Mesenchymal stem cell (in vitro differentiated cells and primary cell): ENCODE measurements at places on chromosomes 4 and X.

- DNase-seq: no peak
Observed at GRCh38 chrX:10557166-10557565, 63.2 kb downstream of the MID1 start.

DNA sequence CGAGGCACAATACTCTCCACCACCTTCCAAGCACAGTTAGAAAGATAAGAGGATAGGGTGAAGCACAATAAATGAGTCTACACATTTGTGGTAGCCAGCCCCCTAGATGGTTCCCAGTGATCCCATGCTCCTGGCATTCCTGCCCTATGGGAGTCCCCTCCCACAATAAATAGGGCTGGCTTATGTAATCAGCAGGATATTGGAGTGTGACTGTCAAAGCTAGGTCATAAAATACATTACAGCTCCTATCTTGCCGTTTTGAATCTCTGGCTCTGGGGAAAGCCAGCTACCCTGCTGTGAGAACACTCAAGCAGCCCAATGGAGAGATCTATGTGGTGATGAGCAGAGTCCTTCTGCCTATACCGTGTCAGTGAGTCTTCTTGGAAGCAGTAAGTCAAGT, 198.7 kb upstream of the NOCT start:
- DNase-seq: no peak

- no peak for DNase-seq
Observed at GRCh38 chr4:173461170-173461569, 62.3 kb upstream of the SCRG1 start.

GRCh38 chr4:54575919-54576318, 81.8 kb upstream of the KIT start:
- DNase-seq: no peak

DNA sequence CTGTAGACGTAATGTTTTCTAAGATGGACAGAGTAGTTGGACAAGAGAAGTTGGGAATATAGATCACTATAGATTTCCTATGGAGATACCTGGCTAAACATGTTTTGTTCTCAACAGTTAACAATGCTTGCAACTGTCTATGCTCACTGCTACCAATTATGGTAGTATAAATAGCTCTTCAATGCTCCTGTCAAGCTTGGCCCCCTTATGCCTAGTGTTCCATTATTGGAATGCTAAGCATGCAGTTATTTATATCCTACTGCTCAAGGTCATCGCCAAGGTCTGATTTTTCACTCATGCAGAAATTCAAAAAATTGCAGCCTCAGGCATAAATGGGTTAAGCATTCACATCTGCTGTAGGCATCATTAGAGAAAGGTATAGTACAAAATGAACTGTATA, 519.0 kb downstream of the IL15 start:
- no peak for DNase-seq

DNA sequence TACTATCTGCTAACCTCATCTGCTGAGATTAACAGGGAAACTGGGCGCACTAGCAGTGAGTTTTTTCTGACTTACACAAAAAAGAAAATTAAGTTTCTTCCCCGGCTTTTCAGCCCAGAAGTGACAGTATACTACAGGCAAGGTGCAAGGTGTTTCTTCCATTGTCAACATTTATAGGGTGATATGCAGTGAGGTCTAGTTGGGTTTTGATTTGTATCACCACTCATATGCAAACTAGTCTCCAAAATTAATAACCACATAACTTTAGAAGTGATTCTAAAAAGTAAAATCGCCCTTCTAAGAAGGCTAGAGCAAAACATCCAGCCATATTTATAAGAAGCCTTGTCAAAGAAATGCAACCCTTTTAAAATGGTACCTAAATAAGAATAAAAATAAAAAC, 640.1 kb downstream of the ARAP2 start:
- DNase-seq: no peak

- DNase-seq: peak; percentile 34
Observed at GRCh38 chr4:60913002-60913401, 287.1 kb upstream of the ADGRL3 start.

- DNase-seq: peak; percentile 0
Observed at GRCh38 chrX:114841051-114841450, 176.4 kb downstream of the IL13RA2 start.

DNA sequence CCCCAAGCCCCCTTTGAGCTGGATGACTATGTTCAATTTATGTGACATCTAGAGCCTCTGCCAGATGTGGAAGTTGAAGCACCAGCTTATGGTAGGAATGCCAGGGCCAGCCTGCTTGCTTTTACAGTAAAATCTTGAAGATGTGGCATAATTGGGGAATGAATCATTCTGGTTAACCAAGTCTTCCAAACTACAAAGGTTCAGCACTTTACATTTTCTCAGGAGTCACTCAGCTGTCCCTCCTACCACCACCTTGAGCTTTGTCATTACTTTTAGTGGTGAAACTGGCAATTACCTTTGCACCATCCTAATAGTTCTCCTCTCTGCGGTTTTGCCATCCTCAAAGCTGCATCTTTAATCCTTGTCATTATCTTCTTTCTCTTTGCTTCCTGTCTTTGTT, 172.2 kb downstream of the HS6ST2 start:
- peak; percentile 11 for DNase-seq

- DNase-seq: no peak
Observed at GRCh38 chrX:29762006-29762405, 453.4 kb upstream of the MAGEB2 start.

- no peak for DNase-seq
Observed at GRCh38 chr4:3341760-3342159, 48.9 kb downstream of the RGS12 start.

DNA sequence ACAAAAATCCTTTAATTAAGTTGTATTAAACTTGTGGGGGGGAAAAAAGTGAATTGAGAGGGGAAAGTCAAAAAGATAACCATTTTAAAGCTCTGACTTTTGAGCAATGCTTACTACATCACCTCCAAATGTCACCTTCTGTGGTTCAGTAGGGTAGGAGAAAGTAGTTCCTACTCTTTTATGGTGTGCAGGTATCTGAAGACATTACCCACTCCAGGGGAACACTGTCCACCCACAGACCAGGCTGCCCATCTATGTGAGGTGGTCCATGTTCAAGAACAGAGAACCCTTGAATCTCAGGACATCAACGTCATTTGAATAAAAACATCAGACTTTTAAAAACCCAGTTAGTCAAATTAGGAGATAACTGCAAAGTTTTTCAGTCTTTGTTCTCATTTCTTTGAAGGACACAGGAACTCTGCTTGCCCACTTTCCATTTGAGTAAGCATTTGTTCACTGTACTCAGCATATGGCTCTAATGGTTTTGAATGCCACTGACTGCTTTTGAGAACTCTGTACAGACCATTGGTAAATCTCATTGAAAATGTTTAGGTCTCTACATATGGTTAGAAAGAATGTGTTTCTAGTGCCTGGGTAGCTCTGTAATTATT, 18.4 kb downstream of the NMU start:
- DNase-seq: no peak

GRCh38 chr4:165464376-165464775, 85.6 kb downstream of the CPE start:
- no peak for DNase-seq

- DNase-seq: no peak
Observed at GRCh38 chr4:132269303-132269990, 879.6 kb upstream of the PCDH10 start.

DNA sequence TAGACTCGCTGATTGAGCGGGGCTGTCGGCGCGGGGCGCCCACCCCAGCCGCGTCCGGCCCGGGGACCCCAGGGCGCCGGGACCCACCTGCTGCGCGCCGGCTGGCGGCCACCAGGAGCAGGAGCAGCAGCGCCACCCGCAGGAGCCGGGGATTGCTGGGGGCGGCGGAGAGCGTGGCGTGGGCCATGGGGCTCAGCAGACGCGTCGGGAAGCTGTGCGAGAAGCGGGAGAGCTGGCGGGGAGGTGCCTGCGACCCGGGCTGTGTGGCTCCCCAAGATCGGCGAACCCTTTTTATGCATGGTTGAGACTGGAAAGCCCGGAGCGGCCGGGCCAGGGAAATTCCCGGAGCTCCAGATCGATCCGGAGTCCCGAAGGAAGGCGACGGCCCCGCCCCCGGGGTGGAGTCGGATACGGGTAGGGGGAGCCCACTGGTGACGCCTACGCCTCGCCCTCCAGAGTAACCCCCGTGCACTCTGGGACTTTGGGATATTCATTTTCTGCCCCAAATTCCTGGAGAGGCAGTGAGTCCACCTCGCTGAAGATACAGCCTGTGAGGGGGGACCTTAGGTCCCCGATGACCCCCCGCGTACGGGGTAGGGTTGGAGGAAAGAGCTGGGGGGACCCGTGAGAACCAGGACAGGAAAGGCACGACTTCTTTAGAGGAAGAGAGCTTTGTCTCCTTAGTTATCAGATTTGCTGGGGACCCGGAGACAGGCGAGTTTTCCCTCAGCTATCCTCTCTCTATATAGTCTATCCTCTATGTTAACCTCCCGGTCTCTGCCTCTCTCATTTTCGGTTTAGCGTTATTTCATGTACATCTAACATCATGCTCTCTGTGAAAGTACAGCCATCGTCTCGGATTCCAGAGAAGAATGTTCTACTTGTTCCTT, at the start of gene CXCL3:
Gene CXCL3 (minus strand): TSS at position 265 of the 890 bp plus-strand sequence. CDS start 78 bp downstream, at position 187.
- peak; percentile 84 for DNase-seq

DNA sequence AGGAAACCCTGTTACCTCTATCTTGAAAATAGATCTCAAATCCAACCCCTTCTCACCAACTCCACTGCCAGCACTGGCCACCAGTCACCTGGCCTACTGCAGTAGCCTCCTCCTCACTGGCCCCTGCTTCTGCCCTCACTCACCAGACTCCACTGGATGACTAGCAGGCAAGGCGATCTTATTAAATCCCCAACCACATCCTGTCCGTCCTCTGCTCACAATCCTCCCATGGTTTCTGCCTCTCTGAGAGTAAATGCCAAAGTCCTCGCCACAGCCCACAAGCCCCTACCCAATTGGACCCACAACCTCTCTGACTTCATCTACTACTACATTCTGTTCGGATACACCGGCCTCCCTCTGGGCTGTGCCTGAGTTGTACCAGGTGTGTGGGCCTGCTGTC, 5.4 kb upstream of the PIM2 start:
- DNase-seq: no peak

DNA sequence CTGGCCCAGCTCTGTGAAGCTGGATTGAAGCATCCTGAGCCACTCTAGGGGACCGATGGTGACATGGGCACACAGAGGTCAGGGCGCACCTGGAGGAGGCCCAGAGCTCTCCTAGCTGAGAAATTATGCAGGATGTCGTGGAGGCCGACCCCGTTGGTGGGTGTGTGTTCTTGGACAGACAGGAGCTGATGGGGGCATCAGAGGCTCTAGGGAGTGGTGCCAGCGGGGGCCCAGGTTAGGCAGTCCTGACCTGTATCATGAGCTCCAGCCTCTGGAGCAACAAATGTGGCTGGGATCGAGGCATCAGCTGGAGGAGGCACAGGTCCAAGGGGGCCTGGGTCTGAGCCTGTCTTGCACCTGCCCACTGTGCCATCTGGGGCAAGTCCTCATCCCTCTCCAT, 124.6 kb upstream of the PSAPL1 start:
- DNase-seq: no peak

GRCh38 chr4:70737006-70737405, 15.2 kb downstream of the RUFY3 start:
- no peak for DNase-seq
